ENCODE measurements at places on chromosomes 13 and 19.

DNA sequence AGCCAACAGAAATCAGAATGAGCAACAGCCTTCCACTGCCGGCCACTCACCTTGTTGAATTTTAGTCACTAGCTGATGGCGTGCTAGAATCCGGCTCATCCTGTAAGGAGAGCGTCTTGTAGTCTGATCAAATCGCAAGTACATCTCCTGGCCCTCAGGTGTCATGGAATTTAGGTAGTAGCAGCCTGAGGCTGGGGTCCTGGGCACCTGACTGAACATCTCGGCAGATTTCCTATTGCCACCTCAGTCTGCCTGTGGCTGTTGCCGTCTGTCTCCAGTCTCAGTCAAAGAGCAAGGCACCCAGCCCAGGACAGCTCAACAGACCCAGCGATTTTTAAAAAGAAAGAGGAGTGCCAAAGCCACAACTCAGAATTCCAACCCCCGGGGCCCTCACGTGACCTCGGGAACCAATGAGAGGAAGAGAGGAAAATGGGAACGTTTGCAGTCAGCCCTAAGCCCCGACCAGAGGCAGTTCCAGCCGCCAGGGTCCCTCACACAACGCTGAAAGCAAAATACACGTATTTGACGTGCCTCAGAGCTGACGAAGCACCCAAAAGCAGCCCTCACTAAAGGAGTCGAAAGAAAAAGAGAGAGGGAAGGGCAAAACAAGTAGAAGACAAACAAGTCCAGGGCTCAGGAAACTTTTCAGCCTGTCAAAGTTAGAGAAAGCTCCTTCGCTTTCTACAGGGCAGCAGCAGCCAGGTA is at the start of gene STARD13:
TSS of gene STARD13 (minus strand) at position 336 of the 705 bp plus-strand sequence. CDS start at position 219, 117 bp downstream.
- DNase-seq: peak; percentile 94

DNA sequence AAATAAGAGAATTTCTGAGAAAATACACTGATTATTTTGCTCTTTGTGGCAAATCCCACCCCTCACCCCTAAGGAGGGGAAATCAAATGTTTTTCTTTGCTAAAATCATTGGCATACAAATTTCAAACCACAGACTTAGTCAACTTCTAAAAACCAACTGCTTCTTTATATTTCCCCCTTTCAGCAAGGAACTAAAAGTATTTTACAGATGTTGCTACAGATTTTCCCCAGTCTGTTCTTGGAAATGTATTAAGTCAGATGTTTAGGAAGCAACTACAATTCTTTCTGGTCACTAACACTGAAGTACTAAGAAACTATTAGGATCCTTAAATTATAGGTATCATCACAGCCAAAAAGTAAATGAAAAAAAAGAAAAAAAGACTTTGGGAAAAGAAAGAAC is 6.9 kb downstream of the MTMR6 start:
- no peak for DNase-seq

- no peak for DNase-seq
Observed at GRCh38 chr13:23572836-23573235, 2.6 kb downstream of the TNFRSF19 start.

DNA sequence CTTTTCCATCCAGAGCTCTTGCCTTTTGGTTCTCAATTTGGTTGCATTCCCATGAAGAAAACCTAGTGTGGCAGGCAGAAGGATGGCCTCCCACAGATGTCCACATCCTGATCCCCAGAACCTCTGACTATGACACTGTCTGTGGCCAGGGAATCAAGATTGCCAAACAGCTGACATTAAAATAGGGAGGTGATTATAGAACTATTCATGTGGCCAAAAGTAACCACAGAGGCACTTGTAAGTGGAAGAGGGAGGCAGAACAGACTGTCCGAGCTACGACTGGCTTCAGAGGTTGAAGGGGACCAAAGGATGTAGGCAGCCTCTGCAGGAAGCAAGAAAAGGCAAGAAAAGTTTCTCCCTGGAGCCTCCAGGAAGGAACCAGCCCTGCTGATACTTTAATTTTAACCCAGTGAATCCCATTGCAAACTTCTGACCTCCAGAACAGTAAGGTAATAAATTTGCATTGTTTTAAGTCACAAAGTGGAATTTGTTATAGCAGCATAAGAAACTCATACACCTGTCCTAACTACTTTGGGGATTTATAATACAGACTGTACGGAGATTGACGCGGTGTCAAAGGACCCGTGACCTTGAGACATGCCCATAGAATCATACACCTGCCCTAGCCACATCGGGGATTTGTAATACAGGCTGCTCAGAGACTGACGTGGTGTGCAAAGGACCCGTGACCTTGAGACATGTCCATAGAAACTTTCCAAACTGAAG is 106.5 kb downstream of the ATP11A start:
- DNase-seq: no peak

- DNase-seq: peak; percentile 91
Observed at GRCh38 chr19:13774217-13775191, at the start of gene C19orf53. Gene C19orf53 (plus strand): TSS chr19:13774456. CDS start chr19:13774478, 22 bp downstream.

- DNase-seq: peak; percentile 74
Observed at GRCh38 chr19:2274931-2275535, 6.9 kb downstream of the PEAK3 start.

- DNase-seq: no peak
Observed at GRCh38 chr19:46423188-46423587, 5.5 kb downstream of the PNMA8C start.

DNA sequence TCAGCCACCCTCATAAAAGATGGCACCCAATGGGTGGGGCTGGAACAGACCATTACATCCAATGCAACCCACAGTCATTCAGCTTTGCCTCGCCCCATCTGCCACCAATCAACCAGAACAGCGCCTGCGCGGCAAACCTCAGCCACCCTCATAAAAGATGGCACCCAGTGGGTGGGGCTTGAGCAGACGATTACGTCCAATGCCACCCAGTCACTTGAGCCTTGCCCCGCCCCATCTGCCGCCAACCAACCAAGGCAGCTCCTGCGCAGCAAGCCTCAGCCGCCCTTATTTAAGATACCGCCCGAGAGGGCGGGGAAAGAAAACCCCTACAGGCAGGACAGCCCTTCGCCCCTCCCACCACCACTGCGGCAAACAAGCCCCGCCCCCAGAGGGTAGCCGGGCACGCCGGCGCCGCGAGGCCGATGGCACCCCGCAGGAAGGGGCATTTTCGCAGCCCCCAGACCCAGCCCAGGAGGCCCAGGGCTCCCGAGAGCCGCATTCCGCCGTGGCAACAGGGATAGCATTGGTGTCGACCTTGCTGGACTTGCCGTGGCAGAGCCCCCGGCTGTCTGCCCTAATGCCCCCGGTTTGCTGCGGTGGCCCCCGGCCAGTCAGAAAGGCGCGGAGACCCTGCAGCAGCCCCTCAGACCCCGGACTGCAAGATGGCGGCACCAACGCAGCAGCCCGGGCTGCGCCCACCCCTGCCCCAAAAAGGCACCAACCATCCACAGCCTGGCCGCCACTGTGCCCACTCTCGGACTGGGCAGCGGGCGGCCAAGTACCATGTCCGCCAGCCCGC is 675 bp downstream of the PEG3 start:
- DNase-seq: peak; percentile 95

GRCh38 chr13:28012896-28013295 is 24.4 kb upstream of the URAD start:
- DNase-seq: no peak

DNA sequence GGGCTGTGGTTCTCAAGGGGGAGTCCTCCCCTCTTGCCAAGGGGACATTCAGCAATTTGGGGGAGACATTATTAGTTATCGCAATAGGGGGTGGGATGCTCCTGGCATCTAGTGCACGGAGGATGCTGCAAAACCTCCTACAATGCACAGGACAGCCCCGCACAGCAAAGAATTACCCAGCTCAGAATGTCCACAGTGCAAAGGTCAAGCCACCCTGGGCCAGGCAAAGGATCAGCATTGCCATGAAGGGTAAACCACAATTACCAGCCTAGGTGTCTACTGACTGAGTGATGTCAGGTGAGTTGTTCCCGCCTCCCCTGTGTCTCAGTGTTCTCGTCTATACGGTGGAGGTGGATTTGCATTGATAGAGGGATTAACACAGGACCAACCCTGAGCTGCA is 2.4 kb upstream of the METTL21C start:
- DNase-seq: no peak

DNA sequence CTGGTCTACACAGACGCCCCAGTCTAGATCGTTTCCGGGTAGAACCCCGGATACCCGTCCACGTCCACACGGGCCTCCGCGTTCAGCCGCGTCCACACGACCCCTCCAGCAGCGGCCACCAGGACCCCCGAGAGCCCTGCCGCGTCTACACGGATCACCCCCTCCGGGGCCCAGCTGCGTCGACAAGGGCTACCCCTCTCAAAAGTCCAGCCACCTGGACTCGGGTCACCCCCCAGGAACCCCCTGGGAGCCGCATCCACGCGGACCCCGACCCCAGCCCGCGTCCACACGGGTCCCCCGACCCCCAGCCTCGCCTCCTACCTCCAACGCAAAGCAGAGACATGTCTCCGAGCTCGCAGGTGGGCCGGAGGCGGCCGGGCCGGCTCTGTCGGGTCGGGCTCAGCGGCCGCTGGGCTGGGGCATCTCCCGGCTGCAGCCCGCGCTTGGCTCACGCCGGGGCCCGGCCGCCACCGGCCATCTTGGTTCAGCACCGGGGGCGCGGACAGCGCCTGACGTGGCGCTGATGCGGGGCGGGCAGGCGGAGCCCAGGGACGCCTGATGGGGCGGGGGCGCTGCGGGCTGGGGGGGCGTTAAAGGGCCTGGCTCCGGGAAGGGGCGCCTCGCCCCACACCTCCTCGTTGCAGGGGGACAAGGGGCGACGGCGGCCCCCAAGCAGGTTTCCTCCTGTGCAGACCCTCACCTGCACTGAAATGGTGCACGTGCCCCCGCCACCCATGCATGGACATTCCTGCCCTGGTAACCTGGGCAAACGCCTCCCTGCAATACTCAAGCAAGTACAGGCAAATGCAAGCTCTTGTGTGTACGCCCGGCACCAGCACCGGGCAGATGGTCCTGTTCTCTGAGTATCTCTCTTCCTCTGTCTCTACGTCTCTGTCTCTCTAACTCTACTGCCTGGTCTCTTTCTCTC is at the start of gene UNC13A:
TSS of gene UNC13A (minus strand) at position 498 of the 928 bp plus-strand sequence. CDS start at position 343, 155 bp downstream.
- DNase-seq: peak; percentile 68

DNA sequence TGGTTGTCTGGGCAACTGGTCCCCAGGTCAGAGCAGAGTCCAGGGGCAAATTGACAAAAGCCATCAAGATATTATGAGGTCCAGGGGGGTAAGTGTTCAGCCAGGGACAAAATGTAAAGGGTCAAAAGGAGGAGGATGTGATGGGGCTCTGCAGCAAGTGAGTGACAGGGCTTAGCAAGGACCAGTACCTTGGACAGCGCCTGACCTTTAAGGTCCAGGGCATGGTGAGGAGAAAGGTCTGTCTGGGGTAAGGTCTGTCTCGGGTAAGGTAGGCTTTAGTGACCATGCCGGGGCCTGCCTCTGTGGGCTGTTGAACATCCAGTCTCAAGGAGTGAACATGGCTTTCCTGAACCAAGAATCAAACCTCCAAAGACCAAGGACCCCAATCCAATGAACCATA is 6.3 kb upstream of the ZNF358 start:
- no peak for DNase-seq

- DNase-seq: peak; percentile 62
Observed at GRCh38 chr19:11737964-11738745, 591 bp downstream of the ZNF823 start.

DNA sequence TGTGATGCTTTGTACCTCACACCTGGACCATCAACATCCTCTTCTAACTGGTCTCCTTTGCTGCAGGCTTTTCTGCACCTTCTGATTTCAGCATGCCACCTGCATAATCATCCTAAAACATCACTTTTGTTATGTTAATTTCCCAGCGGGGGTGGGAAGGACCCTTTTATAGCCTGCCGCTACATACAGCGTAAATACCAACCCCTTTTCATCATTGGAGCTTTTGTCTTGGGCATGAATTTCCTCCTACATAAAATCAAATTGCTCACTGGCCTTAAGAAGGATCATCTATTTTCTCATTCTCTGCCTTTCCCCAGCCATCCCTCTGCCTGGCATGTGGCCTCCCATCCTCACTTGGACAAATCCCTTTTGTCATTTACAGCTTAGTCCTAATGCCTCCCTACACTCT is 124.7 kb downstream of the RBM26 start:
- no peak for DNase-seq

DNA sequence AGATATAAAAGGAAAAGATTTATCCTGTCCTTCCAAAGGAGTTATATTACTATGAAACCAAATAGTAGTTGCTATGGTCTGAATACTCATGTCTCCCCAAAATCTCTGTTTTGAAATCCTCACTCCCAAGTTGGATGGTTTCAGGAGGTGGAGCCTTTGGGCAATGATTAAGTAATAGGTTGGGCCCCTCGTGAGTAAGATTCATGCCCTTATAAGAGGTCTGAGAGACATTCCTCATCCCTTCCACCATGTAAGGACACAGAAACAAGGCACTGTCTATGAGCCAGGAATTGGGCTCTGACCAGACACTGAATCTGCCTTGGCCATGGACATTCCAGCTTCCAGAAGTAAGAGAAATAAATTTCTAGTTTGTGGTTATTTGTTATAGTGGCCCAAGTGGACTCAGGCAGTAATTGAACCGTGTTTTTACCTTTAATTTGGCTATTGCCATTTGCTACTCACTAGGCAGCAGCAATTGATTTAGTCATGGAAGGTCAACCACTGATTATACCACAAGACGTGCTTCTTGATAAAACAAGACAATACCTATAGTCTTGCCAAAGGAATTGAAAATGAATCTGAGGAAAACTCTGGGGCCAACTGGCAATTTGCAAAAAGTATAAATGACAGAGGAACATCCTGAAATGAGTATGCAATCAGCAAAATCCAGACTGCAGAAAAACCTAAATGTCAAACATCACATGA is 717.4 kb upstream of the SPRY2 start:
- no peak for DNase-seq

- no peak for DNase-seq
Observed at GRCh38 chr13:98535501-98536354, 41.2 kb downstream of the STK24 start.

DNA sequence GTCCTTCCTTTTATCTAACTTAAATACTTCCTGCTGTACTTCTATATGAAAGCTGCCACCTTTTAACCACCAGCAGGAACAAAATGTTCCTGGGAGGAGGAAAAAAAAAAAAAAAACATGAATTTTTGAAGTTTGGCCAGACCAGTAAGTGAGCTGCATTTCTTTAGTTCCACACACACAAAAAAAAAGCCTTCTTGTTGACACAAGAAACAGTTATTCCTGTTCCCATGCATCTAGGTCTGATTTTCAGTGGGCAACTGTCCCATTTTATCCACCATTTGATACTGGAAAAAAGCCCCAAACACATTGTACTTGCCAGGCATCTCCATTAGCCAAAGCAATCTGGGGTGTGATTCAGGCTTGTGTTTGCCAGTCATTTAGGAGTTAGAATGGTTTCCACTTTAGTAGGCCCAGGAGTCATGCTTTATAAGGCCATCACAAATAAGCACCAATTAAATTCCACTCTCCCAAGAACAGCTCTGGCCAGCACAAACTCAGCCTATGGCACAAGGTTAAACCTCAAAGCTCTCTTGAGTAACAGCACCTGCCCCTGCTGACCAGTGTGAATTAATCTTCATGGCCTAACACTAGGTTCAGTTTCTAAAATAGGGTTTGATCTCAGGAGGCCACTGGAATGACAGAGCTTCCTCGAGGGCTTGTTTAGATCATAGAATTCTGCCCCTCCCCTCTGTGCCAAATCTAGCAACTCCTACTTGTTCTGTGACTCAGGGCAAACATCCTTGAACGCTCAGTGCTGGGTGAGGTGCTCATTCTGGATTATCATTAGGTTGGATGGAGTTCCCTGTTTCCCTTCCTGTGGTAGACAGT is 67.1 kb downstream of the NUFIP1 start:
- no peak for DNase-seq

GRCh38 chr13:100860866-100861265 is 186.3 kb upstream of the TMTC4 start:
- no peak for DNase-seq

- no peak for DNase-seq
Observed at GRCh38 chr13:32126278-32126677, 94.7 kb downstream of the FRY start.

GRCh38 chr13:45092663-45093062 is 27.6 kb upstream of the GTF2F2 start:
- no peak for DNase-seq
